SK-N-SH treated with all-trans-retinoic acid at 6 μM for 48 hours (cell line): ENCODE measurements at places on chromosomes 3 and 15.

GRCh38 chr3:5314897-5315296, 127.4 kb downstream of the EDEM1 start:
- ATAC-seq: no peak

- no peak for ATAC-seq
Measured at GRCh38 chr3:73452729-73453128, 172.0 kb downstream of the PDZRN3 start.

DNA sequence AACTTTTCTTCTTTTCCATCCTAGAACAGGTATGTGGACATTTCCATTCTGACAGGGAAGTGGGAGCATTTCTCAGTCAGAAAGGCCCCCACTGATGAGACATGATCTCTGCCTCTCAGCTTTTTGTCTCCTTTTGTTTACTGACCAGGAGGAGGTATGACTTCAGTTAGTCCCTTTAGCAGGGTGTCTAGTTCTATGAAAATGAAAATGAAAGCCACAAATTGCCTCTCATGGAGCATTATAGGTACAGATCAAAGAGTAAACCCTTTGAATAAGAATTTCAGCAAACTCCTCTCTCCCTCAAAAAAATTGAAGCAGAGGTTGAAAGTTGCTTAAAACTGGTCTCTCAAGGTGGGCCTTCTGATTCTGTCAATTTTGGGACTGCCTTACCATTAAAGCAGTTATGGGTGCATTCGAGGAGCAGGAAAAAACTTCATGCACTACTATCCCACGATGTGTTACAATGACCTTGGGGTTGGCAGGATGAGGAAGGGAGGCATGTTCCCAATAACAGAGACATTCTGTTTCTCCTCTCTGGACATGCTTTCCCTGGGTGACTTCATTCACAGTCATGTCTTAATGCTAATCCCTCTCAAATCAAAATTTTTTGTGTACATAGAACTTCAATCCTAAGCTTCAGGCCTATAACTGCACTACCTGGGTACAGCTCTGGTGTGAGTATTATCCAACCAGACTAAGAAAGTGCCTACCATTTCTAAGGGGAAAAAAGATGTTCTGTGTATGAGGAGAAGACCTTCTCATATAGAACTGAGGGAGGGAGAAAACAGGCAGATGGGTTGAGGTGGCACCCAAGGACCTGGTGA, 50.6 kb upstream of the TBC1D23 start:
- no peak for ATAC-seq

DNA sequence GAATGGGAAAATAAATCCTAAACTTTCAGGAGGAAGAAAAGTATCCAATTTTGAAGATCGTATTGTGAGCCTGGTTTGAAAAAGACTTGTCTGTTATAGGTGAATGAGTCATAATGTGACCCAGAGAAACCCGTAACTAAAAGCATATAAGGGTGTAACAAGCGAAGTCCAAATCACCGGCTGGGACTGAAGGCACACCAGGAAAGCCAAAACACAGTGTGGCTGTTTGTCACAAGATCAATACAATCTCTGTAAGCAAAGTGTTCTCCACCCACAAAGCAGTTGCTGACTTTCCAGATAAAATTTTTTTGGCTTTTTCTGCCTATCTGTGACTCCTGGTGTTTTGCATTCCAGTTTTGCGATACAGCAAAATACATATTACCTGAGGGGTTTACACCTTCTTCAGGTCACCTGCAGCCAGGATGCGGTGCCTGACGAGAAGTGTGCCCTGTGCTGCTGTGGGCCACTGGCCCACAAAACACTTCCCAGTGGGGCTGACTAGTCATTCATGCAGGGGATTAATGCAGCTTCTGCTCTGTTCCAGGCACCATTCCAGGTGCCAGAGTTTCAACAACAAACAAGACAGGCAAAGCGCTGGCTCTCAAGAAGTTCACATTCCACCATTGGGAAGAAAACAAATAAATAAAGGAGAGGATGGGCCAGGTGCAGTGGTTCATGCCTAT, 14.4 kb downstream of the HES1 start:
- ATAC-seq: no peak

- no peak for ATAC-seq
Measured at GRCh38 chr3:179589143-179589542, 15.3 kb downstream of the MRPL47 start.

GRCh38 chr3:195213639-195214315, 57.2 kb downstream of the XXYLT1 start:
- no peak for ATAC-seq

DNA sequence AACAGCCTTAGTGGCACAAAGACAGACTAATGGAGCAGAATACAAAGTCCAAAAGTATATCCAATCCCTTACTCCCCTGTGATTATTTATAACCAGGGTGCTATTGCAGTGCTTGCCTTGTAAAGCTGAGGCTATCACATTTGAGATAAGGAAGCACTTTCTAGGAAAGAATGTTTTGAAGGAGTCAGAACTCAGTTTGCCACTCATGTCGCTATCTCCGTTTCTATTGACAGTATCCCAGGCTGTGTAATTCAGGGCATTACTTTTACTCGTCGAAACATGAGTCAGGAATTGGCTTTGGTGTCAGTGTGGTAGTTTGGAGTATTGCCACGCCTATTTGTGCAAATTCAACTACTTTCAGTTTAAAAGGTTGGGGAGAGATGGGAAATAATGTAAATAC, 78.4 kb downstream of the FBXL2 start:
- no peak for ATAC-seq

- no peak for ATAC-seq
Measured at GRCh38 chr3:112128843-112129727, 4.0 kb downstream of the GCSAM start.

GRCh38 chr3:17820704-17821103, 78.3 kb upstream of the TBC1D5 start:
- no peak for ATAC-seq

DNA sequence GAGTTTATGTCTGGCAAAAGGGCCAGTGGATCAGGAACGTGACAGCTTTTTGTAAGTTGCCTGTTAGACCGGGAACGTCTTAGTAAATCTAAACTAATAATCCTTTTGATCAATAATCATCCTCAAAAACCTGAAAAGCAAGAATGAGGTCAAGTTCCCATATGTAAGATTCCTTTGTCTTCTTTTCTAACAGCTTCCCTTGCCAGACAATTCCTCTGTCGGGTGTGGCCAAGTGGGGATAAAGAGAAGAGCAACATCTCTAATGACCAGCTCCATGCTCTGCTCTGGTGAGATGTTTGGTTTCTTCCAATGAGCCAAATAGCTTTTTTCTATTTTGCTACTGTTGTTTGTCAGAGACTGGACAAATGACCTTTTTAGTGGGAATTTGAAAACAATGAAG, 19.8 kb downstream of the FANCD2OS start:
- ATAC-seq: no peak

GRCh38 chr15:89430530-89431341, 65.6 kb downstream of the RHCG start:
- ATAC-seq: peak; percentile 97

GRCh38 chr15:46854564-46854963, 862.7 kb upstream of the SEMA6D start:
- ATAC-seq: no peak

DNA sequence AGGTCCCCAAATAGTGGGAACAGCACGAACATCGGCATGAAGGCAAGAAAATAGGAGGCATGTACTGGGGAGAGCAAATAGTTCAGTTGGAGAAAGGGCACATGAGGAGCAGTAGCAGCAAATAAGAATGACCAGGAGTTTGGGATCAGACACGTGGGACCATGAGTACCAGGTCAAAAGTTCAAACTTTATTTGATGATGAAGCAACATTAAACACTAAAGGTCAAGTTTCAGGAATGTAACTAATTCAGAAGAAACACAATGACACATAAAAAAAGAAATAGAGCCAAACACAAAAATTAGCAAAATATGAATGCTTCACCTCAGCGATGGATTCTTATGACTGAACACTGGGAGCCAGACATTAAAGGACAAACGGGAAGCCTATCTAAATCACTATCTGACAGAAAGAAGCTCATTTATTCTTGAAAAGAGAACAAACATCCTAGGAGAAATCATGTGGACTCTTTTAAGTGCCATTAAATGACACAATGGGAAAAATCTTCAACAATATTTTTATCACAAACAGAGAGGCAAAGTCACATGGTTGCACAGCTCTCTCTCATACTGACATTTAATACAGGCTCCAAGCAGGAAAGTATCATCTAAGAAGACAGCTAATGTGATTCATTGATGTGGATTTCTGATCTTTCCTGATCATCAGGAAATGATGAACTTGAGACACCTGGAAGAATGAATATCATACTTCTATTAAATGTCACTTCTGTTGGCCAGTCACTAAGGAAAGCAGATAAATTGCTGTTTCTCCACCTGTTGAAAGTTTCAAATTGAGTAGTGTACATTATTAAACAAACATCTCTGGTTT, 216.9 kb upstream of the THBS1 start:
- no peak for ATAC-seq

GRCh38 chr3:195385526-195385925, 57.3 kb downstream of the ACAP2 start:
- no peak; the same call in 2 of the 3 replicates for ATAC-seq

- peak; percentile 14; the same call in 2 of the 3 replicates for ATAC-seq
Measured at GRCh38 chr3:65953881-65954733, 84.6 kb downstream of the MAGI1 start.

DNA sequence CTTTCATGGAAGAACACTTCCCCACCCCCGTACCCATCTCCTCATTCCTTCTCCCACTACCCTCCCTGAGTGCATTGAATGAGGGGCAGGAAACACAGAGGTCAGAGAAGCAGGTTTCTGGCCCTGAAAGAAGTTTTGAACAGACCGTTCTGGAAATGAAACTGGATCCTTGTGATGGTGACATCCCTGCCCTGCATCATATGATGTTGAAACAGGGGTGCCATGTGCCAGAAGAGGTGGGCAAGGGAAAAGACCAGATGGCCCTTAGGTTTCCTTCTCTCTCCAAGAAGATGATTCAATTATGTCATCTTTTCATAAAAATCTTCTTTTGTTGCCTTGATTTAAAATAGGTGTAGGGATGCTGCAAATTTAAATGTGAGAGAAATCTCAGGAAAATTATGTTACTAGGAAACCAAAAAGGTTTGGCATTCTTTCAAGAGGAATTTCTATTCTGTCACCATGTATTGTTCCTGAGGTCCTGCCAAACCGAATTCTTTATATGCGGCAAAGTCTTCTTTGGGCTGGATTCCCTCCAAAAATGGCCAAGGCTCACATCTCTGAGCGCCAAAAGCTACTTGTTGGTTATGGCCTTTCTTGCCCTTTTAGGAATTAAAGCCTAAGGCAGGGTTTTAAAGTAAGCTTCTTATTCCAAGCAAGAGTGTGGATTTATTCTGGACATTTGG, 19.9 kb upstream of the TNFAIP8L3 start:
- ATAC-seq: no peak

GRCh38 chr3:24426896-24427295, 67.8 kb downstream of the THRB start:
- ATAC-seq: no peak

- ATAC-seq: no peak
Measured at GRCh38 chr15:39269352-39269751, 311.5 kb upstream of the THBS1 start.

- no peak for ATAC-seq
Measured at GRCh38 chr15:81680829-81681228, 306.8 kb upstream of the TMC3 start.

GRCh38 chr15:66841953-66842681, 140.1 kb downstream of the SMAD6 start:
- peak; percentile 84 for ATAC-seq

GRCh38 chr3:194826594-194826993, 140.9 kb downstream of the FAM43A start:
- no peak for ATAC-seq

- ATAC-seq: no peak
Measured at GRCh38 chr15:82538961-82539690, 1.1 kb downstream of the RPS17 start.

- no peak for ATAC-seq
Measured at GRCh38 chr3:111412656-111413055, 129.3 kb upstream of the CD96 start.

DNA sequence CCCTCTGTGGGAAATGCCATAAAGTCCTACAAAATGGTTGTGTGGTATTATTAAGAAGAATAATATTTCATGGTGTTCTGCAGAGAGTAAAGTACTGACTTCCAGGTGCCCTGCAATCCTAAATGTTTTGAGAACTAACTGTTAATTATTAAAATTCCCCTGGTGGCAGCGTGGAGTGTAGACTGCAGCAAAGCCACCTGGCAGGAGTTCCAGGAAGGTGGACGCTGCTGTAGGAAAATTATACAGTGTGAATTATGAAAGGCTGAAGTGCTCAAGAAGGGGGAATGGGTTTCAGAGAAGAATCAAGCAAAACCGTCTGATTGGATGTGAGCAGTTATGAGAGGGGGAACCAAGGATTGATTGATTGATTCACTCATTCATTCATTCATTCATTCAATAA, 572.4 kb upstream of the PPP2R3A start:
- ATAC-seq: no peak

- ATAC-seq: no peak
Measured at GRCh38 chr3:69775751-69776150, 36.5 kb downstream of the MITF start.

DNA sequence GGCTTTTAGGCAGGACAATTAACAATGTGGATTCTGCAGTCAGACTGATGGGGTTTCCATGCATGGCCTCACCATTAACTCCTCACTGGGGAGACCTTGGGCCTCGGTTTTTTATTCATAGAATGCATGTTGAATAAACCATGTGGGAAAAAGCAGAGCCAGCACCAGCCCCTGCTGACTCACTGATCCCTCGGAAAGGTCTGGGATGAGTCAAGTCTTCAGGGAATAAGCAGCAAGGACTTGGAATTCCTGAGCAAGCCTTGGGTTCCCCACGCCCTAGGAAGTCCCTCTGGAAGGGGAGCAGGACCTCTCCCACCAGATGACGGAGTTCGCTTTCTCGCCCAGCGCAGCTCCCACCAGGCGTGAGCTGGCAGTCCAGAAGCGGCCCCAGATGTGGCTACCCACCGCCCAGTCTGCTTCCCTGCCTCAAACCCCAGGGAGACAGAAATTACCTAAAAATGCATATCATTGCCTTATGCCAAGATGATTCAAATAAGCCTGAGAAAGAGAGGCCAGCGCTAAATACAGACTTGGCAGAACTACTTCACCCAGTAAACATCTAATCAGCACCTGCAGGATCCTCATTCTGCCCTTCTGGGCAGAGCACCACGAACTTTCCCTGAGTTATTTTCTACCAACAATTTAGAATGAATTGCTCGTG, 45.4 kb downstream of the BTD start:
- peak; percentile 88 for ATAC-seq

GRCh38 chr3:112653209-112653871, 12.4 kb upstream of the CCDC80 start:
- ATAC-seq: peak; percentile 95
